Kidney tubule cell (primary cell): ENCODE measurements at places on chromosomes 4 and X.

- no peak for DNase-seq
Observed at GRCh38 chr4:3530051-3530450, 2.2 kb downstream of the LRPAP1 start.

GRCh38 chrX:9525511-9526248 lies 60.8 kb downstream of the TBL1X start:
- no peak for DNase-seq

- DNase-seq, result no peak
Observed at GRCh38 chr4:84492290-84492689, 6.8 kb downstream of the NKX6-1 start.

GRCh38 chr4:25160714-25161592 lies 704 bp upstream of the SEPSECS start:
- peak; percentile 10 for DNase-seq

GRCh38 chrX:906586-906985 lies 276.0 kb downstream of the SHOX start:
- DNase-seq, result no peak

- DNase-seq, result no peak
Observed at GRCh38 chr4:148069895-148070178, 337.9 kb downstream of the ARHGAP10 start.

GRCh38 chr4:114603497-114603896 lies 4.9 kb downstream of the UGT8 start:
- no peak for DNase-seq

- no peak for DNase-seq
Observed at GRCh38 chrX:145002771-145003170, 244.5 kb upstream of the SPANXN1 start.

GRCh38 chr4:55568905-55569504 lies 22.3 kb upstream of the CLOCK start:
- no peak for DNase-seq

DNA sequence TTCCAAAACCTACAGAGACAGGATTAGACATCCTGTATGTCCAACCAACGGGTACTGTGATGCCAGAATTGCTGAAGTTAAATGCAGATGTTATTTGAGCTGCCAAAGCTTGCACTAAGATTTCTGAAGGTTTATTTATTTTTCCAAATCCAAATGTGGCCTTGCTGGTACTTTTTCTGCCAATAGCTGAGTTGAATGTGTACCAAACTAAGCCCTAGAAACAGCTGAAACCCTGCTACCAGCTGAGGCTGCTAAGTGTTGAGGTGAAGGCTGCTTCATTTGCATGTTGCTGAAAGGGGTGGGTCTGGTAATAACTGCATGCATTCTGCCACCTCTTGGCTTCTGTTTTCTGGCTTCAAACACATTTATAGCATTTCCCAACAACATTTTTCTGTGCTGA lies 366.5 kb downstream of the FAT4 start:
- DNase-seq, result no peak

DNA sequence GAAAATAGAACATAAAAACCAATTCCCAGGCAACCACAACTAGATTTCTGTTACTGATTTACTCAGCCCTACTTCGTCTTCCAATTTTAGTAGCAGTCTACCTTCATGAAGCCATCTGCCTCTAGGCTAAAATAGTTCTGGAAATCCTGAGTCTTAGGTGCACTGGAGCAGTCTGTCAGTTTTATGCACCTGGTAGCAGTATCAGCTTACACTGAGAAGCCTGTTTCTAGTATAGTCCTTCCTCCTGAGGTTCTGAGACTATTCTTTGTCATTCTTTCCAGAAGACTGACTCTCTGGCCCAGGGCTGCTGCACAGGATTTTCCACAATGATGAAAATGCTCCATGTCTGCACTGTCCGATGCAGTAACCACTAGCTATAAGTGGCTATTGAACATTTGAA lies 16.9 kb upstream of the HPRT1 start:
- DNase-seq, result peak; percentile 72

DNA sequence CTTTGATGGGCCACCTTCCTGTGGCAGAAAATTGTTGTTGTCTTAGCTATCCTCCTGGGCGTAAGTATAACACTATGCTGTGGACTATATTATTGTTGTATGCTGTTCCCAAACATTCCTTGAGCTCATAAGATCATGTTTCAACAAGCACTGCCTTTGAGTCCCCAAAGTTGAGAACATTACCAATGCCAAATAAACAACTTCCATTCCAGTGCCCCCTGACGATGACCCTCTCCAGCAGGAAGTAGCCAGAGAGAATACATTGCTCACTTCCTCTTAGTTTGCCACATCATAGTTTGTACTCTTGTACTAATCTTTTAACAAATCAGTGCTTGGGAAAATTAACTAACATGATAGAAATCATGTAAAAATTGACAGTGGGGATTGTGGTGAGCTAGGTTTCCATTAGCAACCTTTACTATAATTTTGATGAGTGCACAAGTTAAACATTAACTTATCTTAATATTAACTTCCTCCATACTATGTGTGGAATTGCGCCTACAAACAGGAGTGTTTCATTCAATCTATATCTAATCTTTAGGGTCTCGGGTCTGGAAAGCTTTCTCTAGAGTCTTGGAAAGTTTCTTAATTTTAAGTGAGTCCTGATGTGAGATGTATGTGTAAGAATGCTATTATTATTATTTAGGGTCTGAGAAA lies 20.3 kb upstream of the DHX15 start:
- peak; percentile 50 for DNase-seq

DNA sequence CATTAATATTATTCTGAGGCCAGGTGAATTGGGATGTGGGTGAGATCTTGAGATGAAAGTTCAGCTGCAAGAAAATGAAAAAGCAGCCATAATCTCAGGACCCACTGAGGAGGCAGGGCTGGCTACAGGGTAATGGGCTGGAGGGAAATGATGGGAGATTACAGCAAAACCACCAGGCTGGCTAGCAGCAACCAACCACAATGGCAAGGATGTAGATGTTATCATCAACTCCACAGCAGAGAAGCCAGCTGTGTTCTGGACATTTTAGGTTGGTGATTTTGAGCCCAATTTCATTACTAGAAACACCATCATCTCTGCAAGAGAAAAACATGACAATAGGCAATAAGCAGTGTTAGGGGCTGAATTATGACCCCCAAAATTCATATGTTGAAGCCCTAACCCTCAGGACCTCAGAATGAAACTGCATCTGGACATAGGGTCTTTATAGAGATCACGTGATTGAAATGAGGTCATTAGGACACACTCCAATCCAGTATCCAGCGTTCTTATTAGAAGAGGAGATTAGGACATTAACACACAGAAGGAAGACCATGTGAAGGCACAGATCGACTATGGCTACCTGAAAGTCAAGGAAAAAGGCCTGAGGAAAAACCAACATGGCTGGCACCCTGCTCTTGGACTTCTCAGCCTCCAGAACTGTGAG lies 139.8 kb upstream of the KIT start:
- DNase-seq, result no peak

- DNase-seq, result peak; percentile 61
Observed at GRCh38 chrX:17376431-17377077, 1.6 kb downstream of the NHS start.

DNA sequence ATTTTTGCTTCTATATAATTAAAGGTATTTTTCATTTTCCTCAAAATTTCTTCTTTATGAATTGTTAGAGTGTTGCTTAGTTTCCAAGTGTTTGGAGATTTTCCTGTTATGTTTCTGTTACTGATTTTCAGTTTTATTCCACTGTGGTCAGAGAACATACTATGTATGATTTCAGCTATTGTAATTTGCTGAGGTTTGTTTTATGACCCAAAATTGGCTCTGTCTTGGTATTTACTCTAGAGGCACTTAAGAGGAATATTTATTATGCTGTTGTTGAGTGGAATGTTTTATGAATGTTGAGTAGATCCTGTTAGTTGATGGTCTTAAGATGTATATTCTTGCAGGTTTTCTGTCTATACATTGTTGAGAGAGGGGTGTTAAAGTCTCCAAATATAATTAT lies 263.5 kb downstream of the PABPC4L start:
- no peak for DNase-seq

GRCh38 chr4:76308548-76308947 lies 2.0 kb downstream of the STBD1 start:
- peak; percentile 24 for DNase-seq

DNA sequence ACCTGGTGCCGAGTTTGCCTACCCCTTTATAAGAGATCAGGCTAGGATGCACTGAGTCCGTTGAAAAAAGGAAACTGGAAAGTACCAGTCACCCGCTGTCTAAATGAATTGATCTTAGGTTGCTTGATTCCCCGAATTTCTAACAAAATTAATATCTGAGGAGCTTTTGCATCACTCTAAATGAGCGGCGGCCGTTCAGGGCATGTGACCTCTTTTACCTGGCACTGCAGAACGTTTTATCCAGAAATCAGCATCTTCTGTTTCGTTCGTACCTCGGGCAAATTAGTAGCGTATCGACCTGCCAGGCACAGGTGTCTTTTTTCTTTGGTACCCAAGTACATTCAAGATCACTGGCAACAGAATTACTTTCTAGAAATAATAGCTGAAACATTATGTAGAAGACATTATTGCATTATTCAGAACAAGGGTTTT lies 876 bp downstream of the KLHL2 start:
- DNase-seq, result peak; percentile 30

DNA sequence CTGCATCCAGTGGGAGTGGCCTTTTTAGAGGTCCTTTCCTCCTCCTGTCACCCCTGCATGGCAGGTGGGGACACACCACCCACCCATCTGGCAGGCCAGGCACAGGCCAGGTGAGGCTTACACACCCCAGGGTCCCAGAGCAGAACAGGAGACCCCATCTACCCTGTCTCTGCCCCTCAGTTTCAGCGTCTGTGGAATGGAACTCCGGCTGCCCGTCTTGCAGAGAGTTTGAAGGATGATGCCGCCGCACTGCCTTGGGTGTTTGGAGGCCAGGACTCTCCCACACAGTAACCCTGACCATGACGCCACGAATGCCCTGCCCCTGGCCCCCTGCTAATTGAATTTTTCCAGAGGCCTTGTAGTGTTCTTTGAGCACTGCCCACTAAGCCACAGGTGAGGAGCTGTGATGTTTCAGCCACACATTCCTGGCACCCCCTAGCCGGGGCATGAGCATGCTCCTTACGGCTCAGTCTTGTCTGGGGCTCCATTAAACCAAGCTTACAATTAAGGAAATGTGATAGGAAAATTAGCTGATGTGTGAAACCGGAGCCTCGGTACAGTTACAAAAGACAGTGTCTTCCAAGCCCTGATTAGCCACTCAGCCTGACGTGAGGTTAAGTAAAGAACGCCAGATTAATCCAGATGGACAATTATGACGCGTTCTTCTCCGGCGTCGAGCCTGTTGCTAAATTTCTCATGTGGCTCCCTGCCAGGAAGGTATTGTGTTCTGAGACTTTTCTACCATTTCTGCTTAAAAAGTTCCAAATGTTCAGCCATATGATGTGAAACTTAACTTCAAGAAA lies 39.3 kb downstream of the HMX1 start:
- no peak for DNase-seq

DNA sequence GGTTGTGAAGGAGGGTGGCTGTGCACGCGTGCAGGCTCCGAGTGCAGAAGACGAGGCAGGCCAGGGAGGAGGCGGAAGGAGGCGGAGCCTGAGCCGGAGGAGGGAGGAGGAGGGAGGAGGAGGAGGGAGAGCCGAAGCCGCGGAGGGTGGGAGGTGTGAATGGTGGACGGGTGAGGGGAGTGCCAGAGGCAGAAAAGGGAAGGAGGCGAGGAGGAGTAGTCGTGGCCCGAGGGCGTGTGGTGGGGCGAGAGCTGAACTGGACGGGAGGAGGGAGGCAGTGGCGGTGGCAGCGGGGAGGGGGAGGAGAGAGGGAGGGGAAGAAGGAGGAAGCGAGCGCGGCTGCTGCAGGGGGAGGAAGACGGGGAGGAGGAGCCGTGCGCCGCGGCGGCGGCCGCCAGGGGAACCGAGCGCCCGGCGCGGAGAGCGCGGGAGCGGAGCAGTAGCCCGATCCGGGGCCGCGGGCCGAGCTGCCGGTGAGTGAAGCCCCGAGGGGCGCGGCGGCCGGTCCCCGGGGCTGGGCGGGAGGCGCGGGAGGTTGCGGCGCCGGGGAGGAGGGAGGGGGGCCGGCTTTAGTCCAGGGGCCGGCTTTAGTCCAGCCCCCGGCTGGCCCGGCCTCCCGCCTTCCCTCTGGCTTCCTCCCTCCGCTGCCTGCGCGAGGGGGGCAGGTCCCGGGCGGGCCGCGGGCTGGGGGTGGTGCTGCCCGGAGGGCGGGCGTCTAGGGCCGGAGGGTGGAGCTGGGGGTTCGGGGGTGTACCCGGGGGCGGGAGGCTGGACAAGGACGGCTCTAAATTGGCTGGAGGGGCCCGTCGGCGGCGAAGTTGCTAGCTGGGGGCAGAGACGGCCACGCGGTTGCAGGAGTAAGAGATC lies at the start of gene TMEM164:
TSS of gene TMEM164 (plus strand) at position 815 of the 867 bp plus-strand sequence. CDS start 661 bp downstream, outside the sequence.
- DNase-seq, result peak; percentile 78

DNA sequence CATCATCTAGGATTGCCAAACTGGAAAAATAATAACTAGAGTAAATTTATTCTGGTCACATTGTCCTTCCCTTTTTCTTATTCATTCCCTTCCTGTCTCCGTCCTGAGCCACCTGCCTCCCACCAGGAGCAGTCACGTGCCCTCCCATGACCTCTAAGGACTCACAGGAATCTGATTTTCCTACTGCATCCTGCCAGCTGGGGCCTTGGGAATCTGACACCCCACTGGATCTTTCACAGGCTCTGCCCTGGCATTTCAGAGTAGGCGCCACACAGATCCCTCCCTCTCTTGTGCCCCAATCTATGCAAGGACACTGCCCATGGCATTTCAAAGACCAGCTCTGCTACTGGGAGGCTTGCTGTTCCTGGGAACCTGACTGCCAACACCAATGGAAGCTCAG lies 520.5 kb downstream of the PPARGC1A start:
- peak; percentile 36 for DNase-seq

DNA sequence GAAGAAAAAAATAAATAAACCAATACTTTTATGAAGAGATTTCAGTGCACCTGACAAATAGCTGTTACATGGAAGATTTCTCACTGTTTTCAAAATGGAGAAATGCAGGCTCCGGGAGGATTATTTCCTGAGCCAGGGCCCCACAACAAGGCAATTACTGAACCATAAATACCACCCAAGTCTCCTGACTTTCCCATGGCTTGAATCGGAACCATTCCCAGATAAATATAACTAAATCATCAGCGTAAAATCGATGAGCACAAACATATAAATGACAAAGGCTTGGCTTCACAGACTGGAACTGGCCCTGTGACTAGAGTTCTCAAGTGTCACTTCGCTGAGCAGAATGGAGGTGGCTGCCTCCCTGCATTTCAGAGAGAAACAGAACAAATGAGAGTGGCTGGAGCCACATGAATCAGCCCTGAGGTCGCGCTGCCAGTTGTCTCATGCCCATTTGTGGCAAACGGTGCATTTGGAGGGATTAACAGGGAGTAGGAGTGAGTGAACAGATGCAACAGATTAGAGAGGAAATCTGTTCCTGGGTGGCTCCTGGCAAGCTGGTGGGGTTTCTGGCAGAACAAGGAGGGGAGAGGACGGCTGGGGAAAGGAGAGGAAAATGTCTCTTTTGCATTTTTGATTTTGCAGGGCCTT lies 57.3 kb upstream of the STIM2 start:
- DNase-seq, result no peak
